ENCODE measurements at places on chromosomes 11 and 22. TPM values are rescaled to one million over a fixed set of nuclear protein-coding genes. Genes with fewer than 3 reads are reported as not detected.

DNA sequence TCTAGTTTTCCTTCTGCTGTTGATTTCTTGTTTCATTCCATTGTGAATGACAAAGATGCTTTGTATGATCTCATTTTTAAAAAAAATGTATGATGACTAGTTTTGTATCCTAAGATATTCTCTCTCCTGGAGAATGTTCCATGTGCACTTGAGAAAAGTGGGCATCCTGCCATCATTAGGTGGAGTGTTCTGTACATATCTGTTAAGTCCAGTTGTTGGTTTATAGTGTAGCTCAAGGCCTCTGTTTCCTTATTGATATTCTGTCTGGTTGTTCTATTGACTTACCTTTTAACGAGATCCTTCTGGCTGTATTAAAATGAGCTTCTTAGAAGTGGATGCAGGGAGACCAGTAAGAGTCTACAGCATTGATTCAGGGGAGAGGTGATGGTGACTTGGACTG is 35.2 kb downstream of the SGSM1 start:
- no peaks in the 10 kb centered on the region for H3K36me3 ChIP-seq
- H3K4me1 ChIP-seq = no peaks in the 10 kb centered on the region
- no peak overlapping the region for H3K27ac ChIP-seq
- no peaks in the 10 kb centered on the region for H3K27me3 ChIP-seq
- H3K4me3 ChIP-seq = no peak overlapping the region
- no peak for DNase-seq

- H3K4me3 ChIP-seq = no peak overlapping the region
- no peak for DNase-seq
- no peaks in the 10 kb centered on the region for H3K36me3 ChIP-seq
- H3K4me1 ChIP-seq = no peaks in the 10 kb centered on the region
- no peak overlapping the region for H3K27ac ChIP-seq
These were observed 10.2 kb downstream of the BCR start for GRCh38 chr22:23190526-23190925.

DNA sequence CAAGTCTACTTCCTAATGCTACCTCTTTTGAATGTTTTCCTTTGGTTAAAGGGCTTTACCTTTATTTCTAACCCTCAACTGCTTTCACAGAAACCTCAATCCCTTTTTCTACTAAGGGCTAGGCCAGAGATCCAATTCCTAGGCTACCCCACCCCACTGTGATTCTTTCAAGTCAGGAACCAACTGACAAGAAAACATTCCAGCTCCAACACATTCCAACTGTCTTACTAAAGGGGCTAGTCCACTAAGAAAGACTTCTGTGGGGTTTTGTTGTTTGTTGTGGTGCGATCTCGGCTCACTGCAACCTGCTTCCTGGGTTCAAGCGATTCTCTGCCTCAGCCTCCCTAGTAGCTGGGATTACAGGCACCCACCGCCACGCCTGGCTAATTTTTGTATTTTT is 151.3 kb downstream of the APOL5 start:
- no peaks in the 10 kb centered on the region for H3K4me1 ChIP-seq
- H3K27me3 ChIP-seq = no peaks in the 10 kb centered on the region
- H3K36me3 ChIP-seq = no peaks in the 10 kb centered on the region

- no peak for DNase-seq
- no peaks in the 10 kb centered on the region for H3K4me1 ChIP-seq
- H3K27me3 ChIP-seq = no peaks in the 10 kb centered on the region
These were observed 652.6 kb downstream of the METTL15 start for GRCh38 chr11:28760676-28761390.

- H3K27ac ChIP-seq = no peak overlapping the region
- H3K4me1 ChIP-seq = peaks cover 13% of the 10 kb centered on the region
- no peak overlapping the region for H3K4me3 ChIP-seq
- H3K36me3 ChIP-seq = no peaks in the 10 kb centered on the region
- H3K27me3 ChIP-seq = no peaks in the 10 kb centered on the region
These were observed 62.2 kb upstream of the ADA2 start for GRCh38 chr22:17281440-17281841.

- H3K27ac ChIP-seq = no peak overlapping the region
- no peak for DNase-seq
- no peak overlapping the region for H3K4me3 ChIP-seq
- no peaks in the 10 kb centered on the region for H3K27me3 ChIP-seq
- no peaks in the 10 kb centered on the region for H3K36me3 ChIP-seq
These were observed 26.8 kb downstream of the GAB2 start for GRCh38 chr11:78390809-78391208.

GRCh38 chr11:17514476-17514875 is 29.7 kb downstream of the USH1C start:
- H3K27me3 ChIP-seq = no peaks in the 10 kb centered on the region
- no peak overlapping the region for H3K27ac ChIP-seq
- no peaks in the 10 kb centered on the region for H3K4me1 ChIP-seq
- no peak overlapping the region for H3K4me3 ChIP-seq
- H3K36me3 ChIP-seq = peaks cover 31% of the 10 kb centered on the region

- H3K4me3 ChIP-seq = no peak overlapping the region
- H3K4me1 ChIP-seq = no peaks in the 10 kb centered on the region
- DNase-seq = no peak
- no peaks in the 10 kb centered on the region for H3K36me3 ChIP-seq
- no peaks in the 10 kb centered on the region for H3K27me3 ChIP-seq
These were observed 4.7 kb downstream of the MPEG1 start for GRCh38 chr11:59207988-59208451.

DNA sequence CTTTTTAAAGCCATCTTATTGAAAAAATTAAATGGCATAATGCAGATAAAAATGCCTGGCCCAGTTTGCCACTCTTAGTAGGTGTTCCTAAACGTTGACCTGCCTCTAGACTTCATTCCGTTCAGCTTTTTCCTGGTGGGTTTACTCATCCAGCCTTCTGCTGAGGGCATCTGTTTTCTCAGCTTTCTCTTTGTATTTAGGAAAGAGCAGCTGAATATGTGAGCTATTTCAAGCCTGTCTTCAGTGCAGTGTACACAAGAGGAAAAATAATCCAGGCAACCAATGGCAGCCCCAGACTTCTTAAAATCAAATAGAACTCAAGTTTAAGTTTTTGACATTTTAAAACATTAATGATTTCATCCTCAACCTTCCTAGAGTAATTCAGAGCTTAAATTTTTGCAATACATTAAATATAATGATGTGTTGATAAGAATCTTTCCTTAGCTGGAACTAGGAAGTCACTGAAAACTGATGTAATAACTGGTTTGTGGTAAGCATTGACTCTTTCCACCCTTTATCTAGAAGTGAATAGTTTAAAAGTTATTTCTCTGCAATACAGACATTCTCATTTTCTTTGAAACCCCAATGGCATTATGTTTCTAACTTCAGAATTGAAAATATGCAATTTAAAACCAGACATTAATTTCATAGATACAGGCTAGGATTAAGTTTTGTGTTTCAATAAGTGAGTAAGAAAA is 165.4 kb downstream of the AASDHPPT start:
- no peaks in the 10 kb centered on the region for H3K36me3 ChIP-seq
- H3K4me1 ChIP-seq = no peaks in the 10 kb centered on the region
- no peak for DNase-seq
- no peaks in the 10 kb centered on the region for H3K27me3 ChIP-seq
- H3K4me3 ChIP-seq = no peak overlapping the region

GRCh38 chr11:30432178-30432577 is 109.3 kb downstream of the ARL14EP start:
- no peaks in the 10 kb centered on the region for H3K36me3 ChIP-seq
- H3K27ac ChIP-seq = no peak overlapping the region
- no peaks in the 10 kb centered on the region for H3K27me3 ChIP-seq

- no peaks in the 10 kb centered on the region for H3K4me1 ChIP-seq
- H3K27ac ChIP-seq = no peak overlapping the region
- no peak overlapping the region for H3K4me3 ChIP-seq
- DNase-seq = no peak
- no peaks in the 10 kb centered on the region for H3K27me3 ChIP-seq
These were observed 31.5 kb downstream of the SDHD start for GRCh38 chr11:112118176-112118575.

GRCh38 chr11:27650988-27651387 is 49.3 kb downstream of the BDNF start:
- no peaks in the 10 kb centered on the region for H3K4me1 ChIP-seq
- H3K27ac ChIP-seq = no peak overlapping the region
- H3K4me3 ChIP-seq = no peak overlapping the region
- no peak for DNase-seq
- no peaks in the 10 kb centered on the region for H3K27me3 ChIP-seq

- H3K4me1 ChIP-seq = no peaks in the 10 kb centered on the region
- H3K36me3 ChIP-seq = no peaks in the 10 kb centered on the region
- H3K27me3 ChIP-seq = no peaks in the 10 kb centered on the region
- H3K4me3 ChIP-seq = no peak overlapping the region
- H3K27ac ChIP-seq = no peak overlapping the region
These were observed 15.2 kb upstream of the TH start for GRCh38 chr11:2186669-2187279.

- H3K4me3 ChIP-seq = no peak overlapping the region
- no peaks in the 10 kb centered on the region for H3K27me3 ChIP-seq
- no peak overlapping the region for H3K27ac ChIP-seq
These were observed 10.5 kb downstream of the COA4 start for GRCh38 chr11:73866095-73866579.

- H3K4me3 ChIP-seq = no peak overlapping the region
- no peak for DNase-seq
- H3K4me1 ChIP-seq = peaks cover 5% of the 10 kb centered on the region
- no peak overlapping the region for H3K27ac ChIP-seq
- H3K36me3 ChIP-seq = no peaks in the 10 kb centered on the region
- H3K27me3 ChIP-seq = no peaks in the 10 kb centered on the region
These were observed 3.9 kb upstream of the RAB38 start for GRCh38 chr11:88179141-88179540.

DNA sequence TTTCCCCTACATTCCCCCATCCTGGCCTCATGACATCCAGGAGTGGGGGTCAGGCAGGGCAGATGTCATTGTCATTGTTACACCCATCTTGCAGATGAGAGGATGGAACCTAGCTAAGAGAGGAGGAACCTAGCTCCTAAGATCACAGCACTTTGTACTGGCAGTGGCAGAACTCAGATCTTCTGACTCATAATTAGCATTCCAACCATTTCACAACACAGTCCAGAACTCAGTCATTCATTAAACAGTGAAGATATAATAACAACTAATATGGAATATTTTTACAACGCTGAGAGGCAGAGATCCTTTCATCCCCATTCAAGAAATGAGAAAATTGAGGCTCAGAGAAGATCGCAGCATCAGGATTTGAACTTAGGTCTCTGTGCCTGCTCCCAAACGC is 127.8 kb downstream of the CHST1 start:
- no peak overlapping the region for H3K27ac ChIP-seq
- H3K36me3 ChIP-seq = no peaks in the 10 kb centered on the region
- H3K4me1 ChIP-seq = no peaks in the 10 kb centered on the region
- no peak overlapping the region for H3K4me3 ChIP-seq
- H3K27me3 ChIP-seq = no peaks in the 10 kb centered on the region
- DNase-seq = no peak

GRCh38 chr11:9687711-9688477 is 24.0 kb downstream of the SWAP70 start:
- peak overlapping the region; percentile 78 for H3K27ac ChIP-seq
- H3K4me3 ChIP-seq = no peak overlapping the region
- H3K4me1 ChIP-seq = peaks cover 20% of the 10 kb centered on the region
- H3K36me3 ChIP-seq = no peaks in the 10 kb centered on the region
- H3K27me3 ChIP-seq = no peaks in the 10 kb centered on the region

DNA sequence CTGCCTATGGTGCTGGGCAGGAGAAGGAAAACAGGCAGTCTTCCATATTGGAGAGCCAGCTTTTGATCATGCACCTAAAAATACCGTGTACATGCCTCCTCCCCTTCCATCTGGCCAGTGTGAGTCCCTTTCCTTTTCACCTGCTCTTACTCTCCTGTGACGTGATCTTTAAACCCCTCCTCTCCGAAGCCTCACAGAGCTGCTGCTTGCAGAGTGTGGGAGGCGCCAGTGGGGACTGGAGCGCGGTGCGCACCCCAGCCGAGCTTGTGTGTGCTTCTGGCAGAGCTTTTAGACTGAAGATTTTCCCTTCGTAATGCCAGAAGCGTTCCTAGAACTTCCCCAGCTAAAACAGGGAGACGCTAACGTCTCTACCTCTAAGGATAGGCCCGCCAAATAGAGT is 29.8 kb downstream of the MUC6 start:
- no peak for DNase-seq
- H3K4me1 ChIP-seq = no peaks in the 10 kb centered on the region
- peaks cover 94% of the 10 kb centered on the region for H3K36me3 ChIP-seq
- H3K27me3 ChIP-seq = no peaks in the 10 kb centered on the region
- H3K4me3 ChIP-seq = no peak overlapping the region

- DNase-seq = no peak
- no peak overlapping the region for H3K4me3 ChIP-seq
- H3K27me3 ChIP-seq = no peaks in the 10 kb centered on the region
These were observed 110.3 kb upstream of the PITPNB start for GRCh38 chr22:28029201-28029948.

DNA sequence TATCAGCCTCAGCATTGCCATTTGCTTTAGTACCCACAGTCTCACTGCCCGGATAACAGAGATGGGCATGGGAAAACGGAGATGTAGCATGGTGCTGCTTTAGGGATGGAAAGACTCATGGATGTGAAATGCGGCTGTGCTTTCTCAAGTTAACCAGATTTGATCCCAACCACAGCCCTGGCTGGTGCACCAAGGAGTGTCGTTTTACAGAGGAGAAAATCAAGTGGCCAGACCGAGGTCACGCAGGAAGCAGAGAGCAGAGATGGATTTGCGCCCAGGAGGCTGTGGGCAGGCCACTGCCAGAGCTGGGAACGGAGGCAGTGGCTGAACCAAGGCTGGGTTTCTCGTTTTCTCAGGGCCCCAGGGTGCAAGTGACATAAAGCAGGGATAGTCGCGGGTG is 9.0 kb downstream of the MB start:
- H3K27me3 ChIP-seq = no peaks in the 10 kb centered on the region
- no peak overlapping the region for H3K4me3 ChIP-seq
- no peaks in the 10 kb centered on the region for H3K4me1 ChIP-seq
- H3K36me3 ChIP-seq = no peaks in the 10 kb centered on the region
- DNase-seq = no peak
- H3K27ac ChIP-seq = no peak overlapping the region

GRCh38 chr22:36435516-36436415 is 45.7 kb downstream of the TXN2 start:
- no peak overlapping the region for H3K4me3 ChIP-seq
- no peaks in the 10 kb centered on the region for H3K36me3 ChIP-seq
- H3K4me1 ChIP-seq = peaks cover 15% of the 10 kb centered on the region

DNA sequence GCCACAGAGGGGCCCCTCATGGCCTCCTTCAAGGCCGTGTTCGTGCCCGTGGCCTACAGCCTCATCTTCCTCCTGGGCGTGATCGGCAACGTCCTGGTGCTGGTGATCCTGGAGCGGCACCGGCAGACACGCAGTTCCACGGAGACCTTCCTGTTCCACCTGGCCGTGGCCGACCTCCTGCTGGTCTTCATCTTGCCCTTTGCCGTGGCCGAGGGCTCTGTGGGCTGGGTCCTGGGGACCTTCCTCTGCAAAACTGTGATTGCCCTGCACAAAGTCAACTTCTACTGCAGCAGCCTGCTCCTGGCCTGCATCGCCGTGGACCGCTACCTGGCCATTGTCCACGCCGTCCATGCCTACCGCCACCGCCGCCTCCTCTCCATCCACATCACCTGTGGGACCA is 10.0 kb downstream of the CXCR5 start:
- no peaks in the 10 kb centered on the region for H3K27me3 ChIP-seq
- H3K4me3 ChIP-seq = no peak overlapping the region

MS4A1 gene
- 260 TPM for total RNA-seq

RFPL1 gene
- total RNA-seq = not detected

MMP7 gene
- total RNA-seq = not detected

RAB36 gene
- total RNA-seq = 2.5 TPM

DNAJB7 gene
- total RNA-seq = not detected

MAPK8IP1 gene
- 17.3 TPM for total RNA-seq

RFPL2 gene
- total RNA-seq = not detected

KCNK4 gene
- not detected for total RNA-seq

DCDC1 gene
- not detected for total RNA-seq

POLA2 gene
- 7.4 TPM for total RNA-seq

GVQW3 gene
- total RNA-seq = 0.88 TPM

Data from Peyer's patch (tissue), 4 donors.